ENCODE measurements at places on chromosomes 16 and 17.

GRCh38 chr16:31409433-31409832, 16.3 kb downstream of the ITGAD start:
- peak; percentile 53 for DNase-seq

DNA sequence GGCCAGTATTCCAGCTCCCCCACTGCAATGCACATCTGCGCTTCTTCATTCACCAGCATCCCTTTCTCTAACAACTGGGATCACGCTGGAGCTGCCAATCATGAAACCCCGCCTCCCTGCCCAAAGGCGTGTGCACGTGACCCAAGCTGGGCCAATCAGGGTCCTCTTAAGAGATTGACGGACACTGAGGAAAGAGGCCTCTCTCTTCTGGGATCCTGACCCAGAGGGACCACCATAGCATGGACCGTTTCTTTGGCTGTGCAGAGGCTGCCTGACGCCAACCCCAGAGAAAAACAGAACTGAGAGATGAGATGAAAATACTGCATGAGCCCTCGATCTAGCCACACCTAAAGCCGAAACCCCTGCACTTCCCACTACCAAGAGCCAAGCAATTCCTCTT, 32.0 kb downstream of the COTL1 start:
- no peak for DNase-seq

GRCh38 chr17:32755045-32755805, 121.7 kb downstream of the MYO1D start:
- peak; percentile 62 for DNase-seq

DNA sequence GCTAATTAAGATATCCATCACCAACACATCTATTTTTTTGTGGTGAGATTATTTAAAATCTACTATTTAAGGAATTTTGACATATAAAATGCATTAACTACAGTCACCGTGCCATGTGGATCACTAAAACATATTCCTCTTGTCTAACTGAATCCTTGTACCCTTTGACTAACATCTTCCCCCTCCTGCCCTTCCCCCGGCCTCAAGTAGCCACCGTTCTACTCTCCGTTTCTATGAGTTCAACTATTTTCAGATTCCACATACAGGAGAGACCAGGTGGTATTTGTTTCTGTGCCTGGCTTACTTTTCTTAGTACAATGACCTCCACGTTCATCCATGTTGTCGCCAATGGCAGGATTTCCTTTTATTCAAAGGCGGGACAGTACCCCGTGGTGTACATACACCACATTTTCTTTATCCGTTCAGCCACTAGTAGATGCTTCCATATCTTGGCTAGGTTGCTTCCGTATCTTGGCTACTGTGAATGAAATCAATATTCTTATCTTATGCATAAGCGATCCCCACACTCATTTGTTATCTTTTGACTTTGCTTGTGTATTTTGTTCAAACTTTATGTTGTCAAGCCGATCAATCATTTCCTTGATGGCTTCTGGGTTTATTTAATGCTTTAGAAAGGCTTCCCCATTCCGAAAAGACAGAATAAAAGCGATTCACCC, 134.7 kb downstream of the KCNJ12 start:
- DNase-seq = no peak

- peak; percentile 70 for DNase-seq
Measured at GRCh38 chr17:43021741-43022512, at the start of gene VAT1. Gene VAT1 (minus strand): TSS chr17:43022385. CDS start chr17:43022322, 63 bp downstream.

GRCh38 chr17:80704381-80704819, 159.8 kb downstream of the RPTOR start:
- peak; percentile 25 for DNase-seq

DNA sequence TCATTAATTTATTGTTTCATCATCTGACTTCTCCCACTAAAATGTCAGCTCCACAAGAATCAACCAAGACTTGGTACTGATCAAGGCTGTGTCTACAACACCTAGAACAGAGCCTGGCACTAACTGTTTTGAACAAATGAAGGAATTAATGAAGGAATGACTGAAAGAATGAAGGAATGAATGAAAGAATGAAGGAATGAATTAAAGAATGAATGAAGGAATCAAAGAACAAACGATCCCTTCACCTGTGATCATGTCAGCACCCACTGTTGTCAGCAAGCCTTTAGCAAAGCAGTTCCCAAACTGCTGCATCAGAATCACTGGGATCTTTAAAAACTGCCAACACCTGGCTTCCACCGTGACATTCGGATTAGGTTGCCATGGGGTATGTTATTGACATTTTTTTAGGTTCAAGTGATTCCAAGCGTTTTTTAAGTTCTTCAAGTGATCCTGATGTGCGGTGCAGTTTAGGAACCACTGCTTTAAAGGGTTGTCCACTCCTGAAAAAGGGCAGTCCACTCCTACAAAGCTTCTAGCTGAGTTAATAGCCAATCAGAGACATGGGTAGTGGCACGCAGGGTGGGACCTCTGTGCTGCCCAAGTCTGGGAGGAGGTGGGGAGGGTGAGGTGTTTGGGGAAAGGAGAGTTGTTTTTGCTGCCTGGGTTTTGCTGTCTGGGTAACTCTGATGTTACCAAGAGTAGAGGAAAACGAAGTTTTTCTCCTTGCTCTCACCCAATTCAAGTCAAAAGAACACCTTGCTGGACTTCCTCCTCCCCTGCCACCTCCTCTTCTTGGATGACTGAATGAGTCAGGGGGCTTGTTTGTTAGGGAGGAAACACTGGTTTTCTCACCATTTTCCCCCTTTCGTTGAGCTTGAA, 89.7 kb downstream of the RAB11FIP4 start:
- DNase-seq = no peak

GRCh38 chr16:370443-370842, at the start of gene MRPL28:
Gene MRPL28 (minus strand): TSS chr16:370538. CDS start chr16:370218, 320 bp downstream.
- DNase-seq = peak; percentile 97

DNA sequence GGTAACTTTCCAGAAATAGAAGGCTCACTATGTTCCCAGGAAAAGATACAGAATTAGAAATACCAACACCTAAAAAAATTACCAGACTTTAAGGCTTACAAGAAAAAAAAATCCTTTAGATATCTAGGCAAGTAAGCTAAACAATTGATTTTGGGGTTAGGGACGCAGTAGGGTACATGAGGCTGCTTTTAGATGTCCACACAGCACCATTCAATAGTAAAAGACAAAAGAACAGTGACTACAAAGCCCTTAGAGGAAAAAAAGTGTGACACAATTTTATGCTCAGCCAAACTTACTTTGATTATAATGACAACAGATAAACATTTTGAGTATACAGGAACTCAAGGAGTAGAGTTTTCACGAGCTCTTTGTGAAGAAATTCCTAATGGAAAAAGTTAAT, 29.9 kb downstream of the METTL16 start:
- no peak for DNase-seq

DNA sequence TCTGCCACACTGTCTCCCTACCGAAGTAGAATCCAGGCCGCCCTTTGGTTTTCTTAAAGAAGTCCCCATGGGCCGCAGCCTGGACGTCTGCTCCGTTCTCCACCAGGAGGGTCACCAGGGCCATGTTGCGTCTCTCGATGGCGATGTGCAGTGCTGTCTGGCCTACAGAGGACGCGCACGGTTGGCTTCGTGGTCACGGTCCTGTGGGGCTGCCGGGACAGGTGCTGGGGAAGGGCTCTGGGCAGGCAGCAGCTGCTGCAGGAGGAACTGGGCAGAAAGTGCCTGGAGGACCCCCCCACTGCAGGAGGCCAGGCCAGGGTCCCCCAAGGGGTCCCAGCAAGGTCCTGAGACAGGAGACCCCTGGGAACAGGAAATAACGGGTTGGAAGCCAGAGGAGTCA, 19.0 kb downstream of the TRPV1 start:
- no peak for DNase-seq

- no peak for DNase-seq
Measured at GRCh38 chr17:9313346-9313745, 262.3 kb downstream of the STX8 start.

- DNase-seq = peak; percentile 77
Measured at GRCh38 chr17:78748730-78749317, 33.2 kb downstream of the CYTH1 start.

DNA sequence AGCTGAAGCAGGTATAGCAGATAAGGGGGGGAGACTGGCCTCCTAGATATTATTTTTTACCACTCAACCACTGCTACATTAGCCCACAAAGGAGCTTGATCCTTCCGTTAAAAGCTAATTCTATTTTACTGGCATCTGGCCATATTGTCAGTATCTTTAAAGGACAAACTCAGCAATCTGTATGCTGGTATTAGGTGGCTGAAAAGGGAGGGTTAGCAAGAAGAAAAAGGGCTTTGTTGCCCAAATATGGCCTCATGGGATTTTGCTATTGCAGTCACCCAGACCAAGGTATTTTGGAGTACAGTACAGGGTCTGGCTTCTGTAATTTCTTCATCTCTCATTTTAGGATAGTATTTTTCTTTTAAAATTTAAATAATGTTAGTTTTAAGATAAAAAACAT, 14.4 kb downstream of the RFWD3 start:
- DNase-seq = no peak

DNA sequence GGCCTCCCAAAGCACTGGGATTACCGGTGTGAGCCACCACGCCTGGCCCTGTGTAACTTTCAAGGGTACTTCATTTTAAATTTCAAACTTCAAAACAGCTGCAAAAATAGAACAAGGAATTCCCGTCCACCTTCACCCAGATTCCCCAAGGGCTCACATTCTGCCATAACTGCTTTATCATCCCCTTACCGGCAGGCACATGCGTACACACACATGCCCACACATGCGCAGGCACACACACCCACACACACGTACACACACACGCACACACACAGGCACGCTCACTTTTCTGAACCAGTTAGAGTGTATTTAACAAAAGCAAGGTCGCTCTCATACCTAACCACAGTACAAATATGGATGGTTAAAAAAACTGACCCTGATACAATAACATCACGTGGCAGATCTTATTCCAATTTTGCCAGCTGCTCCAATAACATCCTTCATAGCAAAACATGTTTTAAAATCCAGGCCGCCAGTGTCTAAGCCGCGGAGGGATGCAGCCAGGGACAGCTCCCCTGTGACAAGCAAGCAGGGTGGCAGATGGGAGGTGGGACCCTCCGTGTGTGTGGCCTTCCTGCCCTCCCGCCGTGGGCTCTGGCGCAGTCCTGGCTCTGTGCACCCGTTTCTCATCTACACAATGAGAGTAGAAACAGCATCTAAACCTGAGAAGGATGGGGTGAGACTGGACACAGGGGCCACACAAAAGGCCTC, 23.1 kb downstream of the PDIA2 start:
- no peak for DNase-seq

GRCh38 chr16:73046849-73047214, 1.1 kb downstream of the ZFHX3 start:
- no peak for DNase-seq

DNA sequence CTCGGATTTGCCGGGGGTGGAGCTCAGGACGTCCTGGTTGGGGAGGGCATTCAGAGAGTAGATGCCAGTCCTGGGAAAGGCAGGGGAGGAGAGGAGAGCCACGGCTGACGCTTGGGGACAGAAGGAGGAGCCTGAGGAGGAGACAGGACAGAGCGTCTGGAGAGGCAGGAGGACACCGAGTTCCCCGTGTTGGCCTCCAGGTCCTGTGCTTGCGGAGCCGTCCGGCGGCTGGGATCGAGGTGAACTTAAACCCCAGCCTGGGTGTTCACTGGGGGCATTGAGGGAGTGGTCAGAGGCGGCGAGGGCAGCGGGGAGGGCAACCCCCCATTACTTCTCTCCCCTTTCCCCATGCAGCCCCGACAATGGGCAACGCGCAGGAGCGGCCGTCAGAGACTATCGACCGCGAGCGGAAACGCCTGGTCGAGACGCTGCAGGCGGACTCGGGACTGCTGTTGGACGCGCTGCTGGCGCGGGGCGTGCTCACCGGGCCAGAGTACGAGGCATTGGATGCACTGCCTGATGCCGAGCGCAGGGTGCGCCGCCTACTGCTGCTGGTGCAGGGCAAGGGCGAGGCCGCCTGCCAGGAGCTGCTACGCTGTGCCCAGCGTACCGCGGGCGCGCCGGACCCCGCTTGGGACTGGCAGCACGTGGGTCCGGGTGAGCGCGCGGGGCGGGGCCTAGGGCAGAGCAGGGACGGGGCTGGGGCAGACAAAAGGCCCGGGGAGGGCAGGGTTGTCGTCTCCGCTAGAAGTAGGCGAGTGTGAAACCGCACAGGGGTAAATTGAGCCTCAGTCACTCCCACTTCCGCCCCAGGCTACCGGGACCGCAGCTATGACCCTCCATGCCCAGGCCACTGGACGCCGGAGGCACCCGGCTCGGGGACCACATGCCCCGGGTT, 3.7 kb downstream of the NOL3 start:
- DNase-seq = peak; percentile 81

GRCh38 chr16:64738321-64738960, 383.4 kb downstream of the CDH11 start:
- peak; percentile 89 for DNase-seq

GRCh38 chr17:510226-510917, 157.8 kb upstream of the RPH3AL start:
- no peak for DNase-seq

- DNase-seq = no peak
Measured at GRCh38 chr16:23245268-23245667, 56.8 kb upstream of the SCNN1B start.

GRCh38 chr17:74956093-74956492, 16.5 kb downstream of the HID1 start:
- DNase-seq = no peak

DNA sequence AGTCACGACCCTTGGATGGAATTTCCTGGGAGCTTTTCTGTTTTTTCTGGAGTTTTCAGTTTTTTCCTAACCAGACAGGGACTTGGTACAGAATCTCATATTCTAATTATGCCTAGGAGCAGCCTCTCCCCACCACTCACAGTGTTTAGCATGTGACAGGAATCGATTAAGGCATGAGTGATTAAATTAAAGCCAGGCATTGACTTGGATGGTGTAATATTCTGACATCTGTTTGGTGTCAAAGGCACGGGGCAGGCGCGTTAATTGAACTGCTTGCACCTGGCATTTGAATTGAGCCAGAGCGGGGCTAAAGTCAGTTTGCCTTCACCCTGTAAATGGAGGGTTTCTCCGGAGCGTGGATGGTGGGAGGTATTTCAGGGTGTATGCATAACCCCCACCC, 11.9 kb downstream of the MAPT start:
- no peak for DNase-seq

DNA sequence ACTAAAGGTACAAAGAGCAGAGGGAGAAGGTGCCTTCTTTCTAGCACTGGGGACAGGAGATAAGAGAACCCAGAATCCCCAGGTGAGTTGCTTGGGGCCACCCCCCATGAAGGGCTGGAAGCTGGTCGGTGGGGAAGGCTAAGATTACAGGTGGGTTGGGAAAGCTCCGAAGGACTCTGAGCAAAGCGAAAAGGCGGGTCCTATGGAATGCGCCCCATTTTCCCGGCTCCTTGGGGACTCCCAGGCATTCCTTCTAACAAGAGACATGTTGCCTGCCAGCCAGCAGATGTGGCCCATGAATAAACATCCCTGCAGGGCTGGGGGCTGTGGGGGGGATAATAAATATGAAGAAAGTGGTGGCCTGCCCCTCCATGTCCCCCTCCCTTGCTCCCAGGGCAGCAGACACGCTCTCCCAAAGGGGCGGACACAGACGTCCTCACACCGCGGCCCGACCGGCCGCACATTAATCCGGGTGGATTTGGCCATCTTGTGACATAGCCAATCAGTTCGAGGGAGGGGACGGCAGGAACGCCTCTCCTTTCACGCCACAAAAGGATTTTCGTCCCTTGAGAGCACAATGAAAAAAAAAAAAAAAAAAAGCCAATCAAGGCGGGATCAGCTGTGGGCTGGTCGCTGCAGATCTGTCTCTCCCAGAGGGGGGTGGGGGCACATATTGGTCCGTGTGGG, 98.5 kb downstream of the SOX9 start:
- no peak for DNase-seq

GRCh38 chr17:65099941-65100315, 37.2 kb upstream of the RGS9 start:
- peak; percentile 54 for DNase-seq
